ENCODE measurements at places on chromosomes 1 and 21. TPM values are rescaled to one million over a fixed set of nuclear protein-coding genes. Genes with fewer than 3 reads are reported as not detected.
A peak's percentile ranks its signal among the peaks of the same experiment; 100 is the strongest.

KCNJ15 gene
- 0.88 TPM for polyA plus RNA-seq

DMRTA2 gene
- not detected for polyA plus RNA-seq

CRNN gene
- not detected for polyA plus RNA-seq

MARK1 gene
- 4.5 TPM for polyA plus RNA-seq

MEAF6 gene
- 62.8 TPM for polyA plus RNA-seq

PTPN14 gene
- 9.5 TPM for polyA plus RNA-seq

AIM2 gene
- polyA plus RNA-seq = 1.1 TPM

CASZ1 gene
- 8.3 TPM for polyA plus RNA-seq

KISS1 gene
- 2.0 TPM for polyA plus RNA-seq

TCEA3 gene
- polyA plus RNA-seq = 31.2 TPM

SPRR2A gene
- not detected for polyA plus RNA-seq

TCHHL1 gene
- not detected for polyA plus RNA-seq

PADI3 gene
- polyA plus RNA-seq = not detected

RHOU gene
- 70.5 TPM for polyA plus RNA-seq

- no peak for DNase-seq
These were observed 280.1 kb downstream of the NPHP4 start for GRCh38 chr1:5711956-5712645.

DNA sequence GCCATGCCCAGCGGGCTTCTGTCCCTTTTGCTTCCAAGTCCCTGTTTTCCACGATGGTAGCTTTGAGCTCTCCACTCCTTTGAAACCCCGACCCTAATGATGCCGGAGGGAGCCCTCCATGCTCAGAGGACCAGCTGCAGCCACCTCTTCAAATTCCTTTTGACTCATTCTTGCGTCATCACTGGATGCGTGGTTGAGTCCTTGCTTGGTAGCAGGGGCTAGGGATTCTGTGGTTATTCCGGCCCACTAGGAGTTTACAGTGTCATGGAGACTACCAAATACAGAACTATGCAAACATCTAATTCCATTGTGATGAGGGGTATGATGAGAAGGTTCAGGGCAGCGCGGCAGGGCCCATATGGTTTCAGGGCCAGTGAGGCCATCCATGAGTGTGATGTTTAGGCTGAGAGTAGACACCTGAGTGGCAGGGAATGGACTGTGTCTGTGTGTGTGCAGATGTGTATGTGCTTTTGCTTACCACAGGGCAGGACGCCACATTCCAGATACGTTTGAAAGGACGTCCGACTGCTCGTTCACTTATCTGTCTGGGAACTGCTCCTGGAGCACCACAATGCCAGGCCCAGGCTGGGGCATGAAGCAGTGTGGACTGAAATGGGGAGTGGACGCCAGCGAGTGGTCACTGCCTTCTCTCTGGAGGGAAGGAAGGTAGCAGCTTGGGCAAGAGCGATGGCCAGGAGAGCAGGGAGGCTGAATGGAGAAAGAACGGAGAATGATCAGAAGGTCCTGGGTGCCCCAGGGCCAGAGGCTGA, 30.4 kb upstream of the ZBTB21 start:
- DNase-seq = peak; percentile 64

GRCh38 chr1:53196017-53196484, 573 bp upstream of the CPT2 start:
- DNase-seq = peak; percentile 38

DNA sequence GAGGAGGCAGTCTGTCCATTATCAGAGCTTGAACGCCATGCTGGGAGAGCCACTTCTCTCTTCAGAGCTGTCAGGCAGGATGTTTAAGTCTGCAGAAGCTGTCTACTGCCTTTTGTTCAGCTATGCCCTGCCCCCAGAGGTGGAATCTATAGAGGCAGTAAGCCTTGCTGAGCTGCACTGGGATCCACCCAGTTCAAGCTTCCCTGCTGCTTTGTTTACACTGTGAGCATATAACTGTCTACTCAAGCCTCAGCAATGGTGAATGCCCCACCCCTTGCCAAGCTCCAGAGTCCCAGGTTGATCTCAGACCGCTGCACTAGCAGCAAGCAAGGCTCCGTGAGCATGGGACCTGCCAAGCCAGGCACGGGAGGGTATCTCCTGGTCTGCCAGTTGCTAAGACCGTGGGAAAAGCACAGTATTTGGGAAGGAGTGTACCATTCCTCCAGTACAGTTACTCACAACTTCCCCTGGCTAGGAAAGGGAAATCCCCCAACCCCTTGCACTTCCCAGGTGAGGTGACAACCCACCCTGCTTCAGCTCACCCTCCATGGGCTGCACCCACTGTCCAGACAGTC, 32.5 kb downstream of the RGS13 start:
- peak; percentile 44 for DNase-seq

GRCh38 chr1:24735156-24735508, 10.1 kb upstream of the CLIC4 start:
- no peak for DNase-seq

DNA sequence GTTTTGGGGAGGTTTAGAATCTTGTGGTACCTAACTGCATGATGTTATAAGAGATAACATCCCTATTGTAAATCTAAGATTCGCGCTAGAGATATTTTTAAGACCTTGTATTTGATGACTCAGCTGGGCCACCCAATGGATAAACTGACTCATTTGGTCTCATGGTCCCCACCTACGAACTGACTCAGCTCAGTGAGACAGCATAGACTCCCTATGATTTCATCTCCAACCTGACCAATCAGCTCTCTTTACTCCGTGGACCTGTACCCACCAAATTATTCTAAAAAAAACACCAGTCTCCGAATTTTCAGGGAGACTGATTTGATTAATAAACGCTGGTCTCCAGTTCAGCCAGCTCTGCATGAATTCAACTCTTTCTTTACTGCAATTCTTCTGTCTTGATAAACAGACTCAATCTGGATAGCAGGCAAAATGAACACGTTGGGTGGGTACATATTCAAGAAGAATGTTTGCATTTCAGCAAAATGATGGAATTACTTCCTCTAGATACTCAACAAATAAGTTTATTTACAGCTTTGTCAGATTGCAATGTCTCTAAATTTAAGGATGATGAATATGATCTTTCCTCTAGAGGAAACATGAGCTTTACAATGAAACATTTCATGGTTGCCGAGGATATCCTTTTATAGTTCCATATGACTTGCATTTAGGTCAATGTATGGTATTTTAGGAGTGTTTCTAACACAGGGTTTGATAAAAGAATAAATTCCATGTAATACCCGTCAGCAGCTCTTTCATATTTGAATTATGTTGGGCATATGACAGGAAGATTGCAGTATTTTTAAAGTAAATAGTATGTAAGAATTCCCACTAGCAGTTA, 516.6 kb upstream of the RGS18 start:
- no peak for DNase-seq

GRCh38 chr1:186327331-186327730, 47.7 kb downstream of the TPR start:
- DNase-seq = no peak

GRCh38 chr1:27655151-27655937, 16.6 kb downstream of the IFI6 start:
- DNase-seq = no peak

DNA sequence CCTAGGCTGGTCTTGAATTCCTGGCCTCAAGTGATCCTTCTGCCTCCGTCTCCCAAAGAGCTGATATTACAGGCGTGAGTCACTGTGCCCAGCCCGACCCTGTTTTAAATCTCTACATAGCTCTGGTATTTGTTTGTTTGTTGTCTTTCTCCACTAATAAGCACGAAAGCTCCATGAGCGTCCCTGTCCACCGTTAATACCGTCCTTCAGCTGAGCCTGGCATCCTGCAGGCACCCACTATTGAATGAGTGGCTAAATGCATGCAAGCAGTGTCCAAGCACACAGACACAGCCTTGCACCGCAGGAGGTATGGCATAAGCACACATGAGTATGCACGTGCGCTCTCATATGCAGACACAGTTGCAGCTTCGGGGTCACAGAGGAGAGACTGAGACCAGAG, 4.5 kb upstream of the COL16A1 start:
- peak; percentile 34 for DNase-seq

DNA sequence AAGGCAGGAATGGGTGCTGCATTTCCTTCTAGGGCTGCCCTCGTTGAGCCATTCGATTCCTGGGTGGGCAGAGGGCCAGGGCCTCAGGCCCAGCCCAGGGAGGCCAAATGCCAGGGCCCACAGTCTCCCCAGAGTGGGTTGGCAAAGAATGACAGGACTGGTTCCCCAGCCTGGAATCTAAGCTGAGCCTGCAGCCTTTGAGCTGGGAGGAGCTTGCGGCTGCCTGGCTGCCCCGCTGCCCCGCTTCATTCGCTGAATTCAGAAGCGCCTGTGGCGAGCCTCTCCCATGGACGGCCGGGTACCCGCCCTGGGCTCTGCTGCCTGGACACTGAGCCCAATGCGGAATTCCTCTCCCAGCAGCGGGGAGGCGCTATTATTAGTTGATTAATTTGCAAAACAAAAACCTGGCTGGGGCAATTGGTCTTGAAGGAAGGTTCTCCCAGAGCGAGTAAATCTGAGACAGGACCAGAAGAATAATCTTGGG, 32.3 kb upstream of the TARDBP start:
- DNase-seq = peak; percentile 78

- no peak for DNase-seq
These were observed 2249.1 kb downstream of the NCAM2 start for GRCh38 chr21:23247334-23247733.

GRCh38 chr1:30606166-30606565, 117.2 kb downstream of the MATN1 start:
- DNase-seq = no peak

DNA sequence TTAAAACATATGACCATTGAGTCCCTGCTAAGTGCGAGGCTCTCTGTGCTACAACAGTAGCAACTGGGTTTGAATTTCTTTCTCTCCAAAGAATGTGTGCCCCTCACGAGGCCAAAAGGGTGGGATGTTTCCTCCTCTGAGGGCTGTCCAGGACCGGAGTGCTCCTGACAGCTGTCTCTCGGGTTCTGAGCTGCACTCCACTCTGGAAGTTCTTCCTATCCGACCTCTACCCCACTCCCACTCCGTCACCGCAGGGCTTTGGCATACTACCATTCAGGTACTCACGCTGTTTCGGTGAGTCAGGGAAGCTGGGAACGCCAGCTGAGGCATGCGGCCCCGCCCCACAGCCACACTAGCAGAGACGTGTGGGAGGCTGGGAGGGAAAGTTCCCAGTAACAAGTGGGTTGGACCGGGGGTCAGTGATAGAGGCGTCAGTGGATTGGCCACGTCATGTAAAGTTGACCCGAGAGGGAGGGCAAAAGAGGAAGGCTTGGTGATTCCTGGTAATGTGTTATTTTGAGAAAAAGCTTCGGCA, 705 bp upstream of the SLC50A1 start:
- peak; percentile 97 for DNase-seq

GRCh38 chr1:16324456-16324890, 27.8 kb downstream of the FBXO42 start:
- peak; percentile 43 for DNase-seq

GRCh38 chr1:96473791-96474434, 247.7 kb upstream of the PTBP2 start:
- no peak for DNase-seq

DNA sequence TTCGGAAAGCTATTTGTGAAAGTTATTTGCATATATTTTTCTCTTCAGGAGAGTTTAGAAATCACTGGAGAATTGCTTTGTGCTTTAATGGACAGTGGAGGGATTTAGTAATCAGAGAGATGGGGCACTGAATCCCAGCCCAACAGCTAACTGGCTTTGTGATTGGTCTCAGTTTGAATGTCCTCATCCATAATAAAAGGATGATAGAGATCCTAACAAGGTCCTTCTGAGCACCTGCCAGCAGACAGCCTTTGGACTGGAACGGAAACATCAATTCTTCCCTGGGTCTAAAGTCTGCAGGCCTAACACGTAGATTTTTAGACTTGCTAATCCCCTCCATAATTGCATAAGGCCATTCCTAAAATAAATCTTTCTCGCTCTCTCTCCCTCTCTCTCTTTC, 112.0 kb upstream of the ADAMTS5 start:
- no peak for DNase-seq

DNA sequence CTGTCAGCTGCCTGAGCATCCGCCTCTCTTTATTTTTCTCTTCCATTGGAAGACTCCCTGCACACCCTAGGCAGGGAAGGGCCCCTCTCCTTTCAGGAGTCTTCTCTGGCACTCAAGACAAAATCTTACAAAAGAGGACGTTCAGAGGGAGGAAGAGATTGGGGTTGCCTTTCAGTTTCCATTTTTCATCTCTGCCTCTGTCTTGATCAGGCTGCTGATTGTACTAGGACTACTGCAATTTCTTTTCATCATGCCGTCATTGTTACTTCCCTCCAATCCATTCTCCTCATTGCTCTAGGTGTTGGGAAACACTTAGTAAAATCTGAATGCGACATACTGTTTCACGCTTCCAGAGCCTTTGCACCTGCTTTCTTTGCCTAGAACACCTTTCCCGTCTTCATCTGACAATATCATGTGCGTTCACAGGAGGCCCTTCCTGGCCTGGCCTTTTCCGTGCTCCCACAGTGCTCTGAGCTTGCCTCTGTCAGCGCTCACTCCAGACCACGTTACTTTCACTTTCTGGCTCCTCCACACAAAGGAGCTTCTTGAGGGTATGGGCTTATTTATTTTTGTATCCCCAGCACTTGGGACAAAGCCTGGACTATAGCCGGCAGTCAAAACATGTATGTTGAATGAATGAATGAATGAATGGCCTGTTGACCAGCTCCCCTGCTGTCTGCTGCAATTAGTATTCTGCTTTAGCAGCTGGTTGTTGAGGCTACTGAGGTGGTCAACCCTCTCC, 10.9 kb downstream of the LRRC71 start:
- DNase-seq = no peak

- DNase-seq = no peak
These were observed 4.8 kb upstream of the MCOLN2 start for GRCh38 chr1:85001742-85002141.

DNA sequence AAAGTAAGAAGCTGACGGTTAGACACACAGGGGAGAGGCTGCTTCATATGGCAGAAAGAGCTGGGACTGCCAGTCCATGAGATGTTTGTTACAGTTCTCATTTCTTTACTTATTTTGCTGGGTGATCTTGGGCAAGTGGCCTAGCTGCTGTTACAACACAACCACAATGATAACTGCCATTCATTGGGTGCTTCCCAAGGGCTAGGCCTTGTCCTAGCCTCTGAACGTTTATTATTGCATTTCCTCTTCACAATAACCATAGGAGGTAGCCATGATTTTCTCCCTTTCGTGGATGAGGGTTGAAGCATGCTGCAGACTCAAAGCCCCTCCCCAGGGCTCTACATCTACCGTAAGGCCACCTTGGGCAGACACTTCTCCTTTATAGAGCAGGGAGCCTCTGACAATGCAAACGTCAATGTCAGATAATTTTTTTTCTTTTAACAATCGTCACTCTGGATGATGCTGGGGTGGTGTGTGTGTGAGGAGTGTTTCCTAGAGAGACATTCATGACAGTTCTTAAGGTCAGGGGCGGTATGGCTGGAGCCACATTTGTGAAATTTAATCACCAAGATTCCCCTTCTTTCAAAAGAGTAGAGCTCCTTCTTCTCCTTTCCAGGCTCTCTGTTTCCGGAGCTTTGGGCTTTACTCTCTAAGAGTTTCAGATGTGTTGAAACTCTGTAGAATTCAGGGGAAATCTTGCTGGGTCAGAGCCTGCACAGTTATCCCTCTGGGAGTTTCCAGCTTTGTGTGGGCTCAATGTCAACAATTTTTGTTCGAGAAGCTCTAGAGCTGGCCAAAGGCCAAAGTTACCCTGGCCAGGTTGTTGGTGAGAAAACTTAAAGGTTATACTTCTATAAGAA, 138.5 kb upstream of the SGIP1 start:
- peak; percentile 17 for DNase-seq

- DNase-seq = no peak
These were observed 71.6 kb downstream of the XCL2 start for GRCh38 chr1:168472223-168472622.

- DNase-seq = no peak
These were observed 19.9 kb upstream of the PTCH2 start for GRCh38 chr1:44862829-44863401.
